AG08396 (cell line): ENCODE measurements at places on chromosomes 1 and 21.

DNA sequence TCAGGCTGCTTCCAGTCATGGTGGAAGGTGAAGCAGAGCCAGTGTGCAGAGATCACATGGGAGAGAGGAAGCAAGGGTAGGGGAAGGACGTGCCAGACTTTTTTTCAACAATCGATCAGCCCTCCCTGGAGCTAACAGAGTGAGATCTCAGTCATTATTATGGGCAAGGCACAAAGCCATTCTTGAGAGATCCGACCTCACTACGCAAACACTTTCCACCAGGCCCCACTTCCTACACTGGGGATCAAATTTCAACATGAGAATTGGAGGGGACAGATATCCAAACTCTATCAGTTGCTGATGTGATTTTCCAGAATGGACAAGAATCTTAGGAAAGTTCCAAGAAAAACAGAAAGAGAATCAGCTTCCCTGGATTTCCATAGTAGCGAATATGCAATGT, 60.5 kb downstream of the BACE2 start:
- no peak for DNase-seq

DNA sequence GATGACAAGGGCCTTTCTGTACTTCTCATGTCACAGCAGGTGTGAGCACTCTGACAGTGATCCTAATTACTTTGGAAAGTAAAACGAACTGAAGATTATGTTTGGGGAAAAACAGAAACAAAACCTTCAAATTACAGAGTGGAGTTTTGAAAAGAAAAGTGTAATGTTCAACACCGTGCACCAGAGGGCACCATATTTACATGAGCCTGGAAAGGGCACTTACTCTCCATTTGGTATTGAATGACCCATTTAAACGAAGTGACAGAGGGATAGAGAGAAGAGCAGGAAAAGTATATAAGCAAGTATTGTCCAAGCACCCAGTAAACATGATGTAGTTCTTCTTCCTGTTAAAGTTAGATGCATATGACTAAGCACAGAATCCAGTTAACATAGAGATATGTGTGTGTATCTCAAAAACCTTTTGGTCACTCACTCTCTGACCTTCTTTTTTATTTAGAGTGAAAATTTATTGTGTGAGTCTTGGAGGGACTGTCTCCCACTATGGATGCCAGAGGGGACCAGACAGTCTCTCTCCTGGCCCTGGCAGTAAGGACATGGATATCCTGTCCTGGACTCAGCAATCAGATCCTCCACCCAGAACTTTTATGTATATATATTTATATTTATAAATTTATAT, 3.8 kb upstream of the RGSL1 start:
- peak; percentile 67 for DNase-seq

- DNase-seq, result no peak
Observed at GRCh38 chr1:87220993-87221392, 107.7 kb upstream of the LMO4 start.

GRCh38 chr1:91948501-91949355, 473 bp upstream of the BRDT start:
- DNase-seq, result no peak

DNA sequence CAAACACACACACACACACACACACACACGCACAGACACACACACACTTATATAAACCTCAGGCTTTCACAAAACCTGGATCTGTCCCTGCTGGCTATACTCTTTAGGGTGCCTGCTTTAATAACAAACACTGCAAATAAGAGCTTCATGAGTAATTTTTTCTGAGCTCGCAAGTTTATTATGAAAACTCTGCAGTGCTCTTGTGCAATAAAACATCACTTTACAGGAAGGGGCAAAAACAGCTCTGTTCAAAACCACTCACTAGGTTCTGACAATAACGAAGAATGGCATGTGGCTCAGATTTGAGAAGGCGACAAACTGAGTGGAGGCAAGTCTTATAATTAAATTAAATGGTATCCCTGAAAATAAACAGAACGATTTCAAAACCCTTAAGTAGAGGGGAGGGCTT, 42.6 kb upstream of the CTPS1 start:
- DNase-seq, result peak; percentile 30

DNA sequence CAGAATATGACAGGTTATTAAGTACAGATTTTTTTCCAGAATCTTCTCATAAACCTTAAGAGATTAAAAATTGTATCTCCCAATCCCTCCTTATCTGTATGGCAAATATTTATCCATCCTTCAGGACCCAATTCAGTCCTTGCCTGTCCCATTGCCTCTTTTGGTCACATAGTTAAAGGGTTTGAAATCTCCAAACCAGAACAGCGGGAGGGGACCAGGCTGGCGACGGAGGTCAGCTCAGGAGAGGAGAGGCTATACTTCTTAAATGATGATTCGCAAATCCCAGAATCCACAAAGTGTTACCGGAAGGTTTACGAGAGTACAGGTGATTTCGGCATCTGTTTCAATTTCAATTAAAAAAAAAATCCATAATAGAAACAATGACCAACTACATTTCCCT, 572.7 kb downstream of the SMYD3 start:
- DNase-seq, result no peak

DNA sequence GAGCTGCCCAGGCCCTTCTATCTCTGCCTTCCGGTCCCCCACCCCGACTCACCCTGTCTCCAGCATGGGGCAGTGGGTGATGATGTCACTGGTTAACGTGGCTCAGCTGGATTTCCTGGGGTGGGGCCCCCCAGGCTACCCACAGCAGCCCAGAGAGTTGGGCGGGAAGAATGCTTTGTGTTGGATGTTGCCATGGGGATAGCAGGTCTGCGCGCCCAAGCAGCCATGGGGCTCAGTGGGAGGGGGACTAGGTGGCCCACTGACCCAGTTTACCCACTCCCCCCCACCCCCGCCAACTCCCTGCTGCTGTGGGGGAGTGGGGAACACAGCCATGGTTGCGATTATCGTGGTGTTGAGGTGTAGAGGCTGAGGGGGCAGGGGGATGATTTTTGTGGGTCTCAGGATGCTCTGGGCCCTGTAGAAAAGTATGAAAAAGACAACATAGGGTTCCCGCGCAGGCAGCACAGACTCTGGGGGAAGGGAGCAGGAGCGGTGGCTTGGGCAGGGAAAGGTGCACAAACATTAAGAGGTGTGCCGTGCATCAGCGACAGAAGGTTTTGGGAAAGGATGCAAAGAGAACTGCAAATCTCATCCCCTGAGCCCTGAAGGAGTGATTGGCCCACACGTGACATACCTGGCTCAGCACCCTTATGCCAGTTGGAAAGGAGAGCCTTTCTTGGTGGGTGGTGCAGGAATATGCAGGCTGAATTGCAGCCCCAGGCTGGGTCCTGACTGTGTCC, 8.5 kb downstream of the CELSR2 start:
- DNase-seq, result no peak

- DNase-seq, result no peak
Observed at GRCh38 chr1:94156096-94156625, 35.2 kb upstream of the ABCA4 start.

DNA sequence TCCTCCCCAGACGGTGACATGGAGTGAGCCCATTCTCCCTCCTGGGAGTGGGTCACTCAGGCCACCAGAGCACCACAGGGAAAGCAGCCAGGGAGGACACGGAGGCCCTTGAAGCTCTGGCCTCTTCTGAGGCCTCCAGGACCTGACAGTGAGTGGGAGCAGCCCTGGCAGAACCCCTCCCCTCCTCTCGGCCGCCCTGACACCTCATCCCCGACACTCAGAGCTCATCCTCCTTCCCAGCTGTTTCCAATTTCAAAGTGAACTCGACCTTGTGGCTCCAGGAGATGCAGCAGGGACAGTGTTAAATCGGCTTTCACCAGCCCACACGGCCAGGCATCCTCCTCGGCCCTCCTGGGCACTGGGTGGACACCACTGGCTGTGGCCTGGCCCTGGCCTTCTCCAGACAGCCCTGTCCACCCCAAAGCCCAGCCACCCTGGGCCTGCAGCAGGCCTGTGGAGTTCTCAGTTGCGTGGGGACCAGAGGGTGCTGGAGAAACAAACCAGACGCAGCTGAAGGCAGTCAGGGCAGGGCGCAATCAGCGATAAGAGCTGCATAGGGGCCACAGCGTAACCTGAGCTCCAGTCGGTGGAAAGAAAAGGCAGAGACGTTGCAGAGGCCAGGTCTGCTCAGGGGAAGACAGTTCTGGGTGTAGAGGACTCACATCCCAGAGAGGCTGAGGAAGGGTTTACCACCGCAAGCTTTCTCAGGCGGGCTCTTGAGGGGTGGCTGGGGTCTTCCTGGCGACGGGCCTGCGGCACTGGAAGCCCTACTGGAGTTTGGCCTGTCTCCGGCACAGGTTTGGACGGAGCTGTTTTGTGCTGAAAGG, 27.1 kb downstream of the FTCD start:
- no peak for DNase-seq

DNA sequence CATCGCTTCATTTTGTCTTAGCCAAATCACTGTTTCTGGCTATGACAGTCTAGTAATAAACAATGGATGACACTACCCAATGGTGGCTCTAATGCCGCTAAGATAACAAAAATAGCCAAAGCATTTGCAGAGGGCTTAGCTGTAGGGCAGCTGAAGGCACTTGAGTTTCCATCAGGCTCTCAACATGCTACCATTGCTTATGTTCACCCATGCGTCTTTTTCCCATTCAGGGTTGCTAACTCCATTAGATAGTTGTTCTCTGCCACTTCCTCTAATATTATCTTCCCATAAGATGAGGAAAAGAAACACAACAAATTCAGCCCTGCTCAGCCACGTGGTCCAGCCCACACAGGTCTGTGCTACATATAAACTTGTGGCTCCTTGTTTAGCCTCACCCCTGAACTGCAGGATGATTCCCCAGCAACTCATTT, 159.6 kb downstream of the TOMM20 start:
- DNase-seq, result no peak

- no peak for DNase-seq
Observed at GRCh38 chr1:162161916-162162550, 92.5 kb downstream of the NOS1AP start.
